ENCODE measurements at places on chromosomes 6 and 20.

DNA sequence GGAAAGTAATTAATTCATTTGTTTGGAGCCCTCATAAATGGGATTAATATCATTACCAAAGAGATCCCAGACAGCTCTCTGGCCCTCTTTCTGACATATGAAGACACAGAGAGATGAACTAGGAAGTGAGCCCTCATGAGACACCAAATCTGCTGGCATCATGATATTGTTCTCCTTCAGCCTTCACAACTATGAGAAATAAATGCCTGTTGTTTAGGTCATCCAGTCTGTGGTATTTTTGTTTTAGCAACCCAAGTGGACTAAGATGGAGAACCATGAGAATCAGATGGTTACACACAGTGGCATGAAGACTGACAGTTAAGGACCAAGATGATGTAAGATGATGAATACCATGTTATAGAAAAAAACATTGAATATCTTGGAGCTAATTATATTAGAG lies 16.9 kb upstream of the HBS1L start:
- DNase-seq: no peak

DNA sequence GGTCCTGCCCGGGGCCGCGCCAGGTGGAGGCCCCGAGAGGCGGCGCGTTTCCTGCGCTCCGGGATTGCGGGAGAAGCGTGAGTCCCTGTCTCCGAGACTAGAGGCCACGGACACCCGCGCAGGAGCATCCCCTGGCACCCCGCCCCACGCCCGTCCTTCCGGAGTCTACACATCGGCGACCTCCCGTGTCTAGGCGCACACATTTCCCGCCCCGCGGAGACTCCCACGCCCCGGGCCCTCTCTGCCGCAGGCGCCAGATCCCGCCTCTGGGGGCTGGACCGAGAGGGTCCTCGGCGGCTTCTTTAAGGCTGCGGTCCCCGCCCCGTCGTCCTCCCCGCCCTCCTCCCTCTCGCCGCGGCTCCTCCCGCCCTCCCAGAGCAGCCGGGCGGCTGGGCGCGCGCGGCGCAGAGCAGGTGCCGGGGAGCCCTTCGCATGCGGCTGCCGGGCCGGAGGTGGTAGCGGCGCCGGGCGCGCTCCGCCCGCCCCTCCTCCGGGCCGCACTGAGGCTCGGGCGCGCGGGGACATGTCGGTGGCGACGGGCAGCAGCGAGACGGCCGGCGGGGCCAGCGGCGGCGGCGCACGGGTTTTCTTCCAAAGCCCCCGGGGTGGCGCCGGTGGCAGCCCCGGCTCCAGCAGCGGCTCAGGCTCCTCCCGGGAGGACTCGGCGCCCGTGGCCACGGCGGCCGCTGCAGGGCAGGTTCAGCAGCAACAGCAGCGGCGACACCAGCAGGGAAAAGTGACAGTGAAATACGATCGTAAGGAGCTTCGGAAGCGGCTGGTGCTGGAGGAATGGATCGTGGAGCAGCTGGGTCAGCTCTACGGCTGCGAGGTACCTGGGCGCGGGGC lies at the start of gene PPP1R14C:
Gene PPP1R14C, plus strand, starts transcription at position 375 of the 846 bp plus-strand sequence. Its CDS starts 149 bp downstream, at position 524.
- DNase-seq: no peak

DNA sequence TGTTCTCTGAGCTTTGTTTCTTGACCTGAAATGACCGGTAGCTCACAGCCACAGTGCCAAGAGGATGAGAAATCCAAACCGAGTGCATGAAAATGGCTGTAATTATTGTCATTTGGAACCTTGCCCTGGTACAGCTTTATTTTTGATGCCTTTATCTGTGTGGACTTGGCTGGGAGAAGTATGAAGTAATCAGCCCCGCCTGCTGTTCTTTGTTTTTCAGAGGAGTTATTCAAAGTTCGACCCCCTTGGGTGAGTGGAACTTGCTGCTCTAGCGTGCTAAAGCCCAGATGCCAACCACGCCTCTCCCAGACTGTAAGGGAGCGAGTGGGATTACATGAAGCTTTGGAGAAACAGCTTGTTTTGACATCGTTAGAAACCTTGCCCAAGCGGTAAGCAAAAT lies 48.3 kb downstream of the ECT2L start:
- DNase-seq: peak; percentile 67

- no peak for DNase-seq
These were observed 436.1 kb upstream of the FLRT3 start for GRCh38 chr20:14773486-14773885.

DNA sequence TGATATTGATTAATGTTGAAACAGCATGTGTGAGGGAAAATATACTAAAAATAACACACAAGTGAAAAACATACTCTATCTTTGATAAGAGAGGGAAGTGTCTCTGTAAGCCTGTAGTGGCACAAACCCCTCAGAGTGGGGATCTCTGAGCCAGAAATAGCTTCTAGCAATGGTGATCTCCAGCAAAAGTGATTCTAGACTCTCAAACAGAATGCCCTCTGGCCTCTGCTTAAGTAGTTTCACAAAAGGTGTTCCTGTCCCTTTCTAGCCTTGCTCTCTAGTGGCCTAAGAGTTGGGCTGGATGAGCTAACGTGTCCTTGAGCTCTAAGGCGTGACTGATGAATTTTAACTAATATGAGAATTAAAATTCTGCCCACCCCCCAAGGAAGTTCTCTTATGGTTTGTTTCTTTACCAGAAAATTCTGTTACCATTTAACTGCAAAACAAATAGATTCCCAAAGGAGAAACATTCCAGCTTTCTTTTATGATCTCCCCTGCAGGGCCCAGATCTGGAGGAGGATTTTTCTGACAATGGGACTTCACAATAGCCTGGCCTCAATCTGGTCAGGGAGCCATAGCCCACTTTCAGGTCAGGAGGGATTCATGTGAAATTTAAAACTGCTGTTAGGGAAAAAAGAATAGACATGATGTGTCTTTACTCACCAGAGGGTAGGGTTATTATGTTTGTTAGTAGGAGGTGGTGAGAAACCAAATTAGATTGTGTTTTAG lies 182.5 kb upstream of the LAMP5 start:
- DNase-seq: no peak

DNA sequence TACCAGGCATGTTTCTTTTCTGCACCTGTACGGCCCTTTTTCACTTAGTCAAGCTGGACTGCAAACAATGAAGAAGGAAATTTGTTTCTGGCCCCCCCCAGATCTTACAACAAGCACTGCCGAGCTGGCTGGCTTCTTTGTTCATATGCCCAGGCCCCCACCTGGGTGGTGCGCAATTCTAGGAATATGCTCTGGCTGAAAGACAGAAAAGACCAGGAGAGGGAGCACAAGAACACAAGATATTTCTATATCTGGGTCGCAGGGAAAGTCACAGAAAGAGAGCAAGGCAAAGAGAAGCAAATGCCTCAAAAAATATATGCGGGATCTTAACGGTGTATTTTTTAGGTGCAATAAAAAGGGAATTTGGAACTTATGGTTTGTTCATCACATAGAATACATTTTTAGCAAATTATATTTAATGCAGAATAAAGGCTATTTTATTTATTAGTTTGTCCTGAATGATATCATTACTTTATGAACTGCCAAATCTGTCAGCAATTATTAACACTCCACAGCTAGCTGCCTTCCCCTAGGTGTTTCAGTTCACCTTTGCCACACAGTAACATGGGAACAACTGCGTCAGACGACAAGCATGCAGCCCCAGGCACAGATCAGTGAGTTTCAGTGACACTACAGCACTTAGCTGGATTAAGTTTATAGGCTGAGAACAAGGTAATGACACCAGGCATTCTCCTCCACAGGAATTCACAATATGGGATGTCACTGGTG lies 76.5 kb downstream of the GJA10 start:
- peak; percentile 8 for DNase-seq

GRCh38 chr6:124854338-124854922 lies 107.8 kb upstream of the RNF217 start:
- no peak for DNase-seq

DNA sequence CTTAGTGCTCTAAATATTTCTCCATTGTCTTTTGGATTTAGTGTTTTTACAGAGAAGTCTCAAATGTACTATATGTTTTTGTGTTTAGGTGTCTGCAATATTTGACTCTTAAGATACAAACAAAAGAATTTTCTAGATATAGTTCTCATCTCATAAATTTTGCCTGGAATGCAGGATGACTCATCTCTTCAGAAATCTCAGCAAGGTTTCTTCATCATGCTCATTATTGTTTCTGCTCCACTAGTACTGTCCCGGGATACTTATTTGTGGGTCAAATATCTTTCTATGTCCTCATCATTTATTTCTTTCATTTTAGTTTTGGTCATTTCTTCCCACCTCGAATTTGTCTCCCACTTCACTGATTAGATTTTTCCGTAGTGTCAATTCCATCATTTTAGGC lies 9.5 kb downstream of the AHI1 start:
- no peak for DNase-seq

DNA sequence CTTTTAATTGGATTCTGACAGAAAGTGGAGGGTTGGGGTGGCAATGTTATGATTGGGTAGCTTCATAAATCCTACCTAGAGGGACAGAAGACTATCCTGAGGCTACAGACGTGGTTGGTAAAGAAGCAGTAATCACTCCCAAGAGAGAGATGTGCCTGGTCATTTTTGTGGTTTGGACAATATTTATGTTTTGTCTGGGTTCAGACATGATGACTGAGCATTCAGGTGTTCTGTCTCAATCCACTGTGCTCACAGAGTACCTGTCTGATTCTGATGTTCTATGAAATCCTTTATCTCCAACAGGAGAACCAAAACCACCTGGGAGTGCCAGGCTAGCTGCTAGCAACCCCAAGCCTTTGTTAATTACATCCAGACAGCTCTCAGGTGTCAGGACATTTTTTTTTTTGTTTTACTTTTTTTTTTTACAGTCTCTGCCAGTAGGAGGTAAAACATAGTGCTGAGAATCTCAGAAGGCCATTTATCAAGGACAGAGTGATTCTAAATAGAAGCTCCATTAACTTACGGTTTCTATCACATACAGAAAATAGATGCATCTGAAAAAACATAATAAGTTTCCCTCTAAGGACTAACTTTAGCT lies 1.6 kb upstream of the HLA-DQA1 start:
- no peak for DNase-seq

- DNase-seq: no peak
These were observed 438.1 kb upstream of the AGPAT4 start for GRCh38 chr6:161711938-161712337.

- DNase-seq: no peak
These were observed 106.4 kb downstream of the GMPR start for GRCh38 chr6:16344756-16345155.

- DNase-seq: no peak
These were observed 77.0 kb upstream of the MLN start for GRCh38 chr6:33880766-33881165.

- DNase-seq: peak; percentile 78
These were observed 20.4 kb downstream of the WFDC3 start for GRCh38 chr20:45771182-45771759.

DNA sequence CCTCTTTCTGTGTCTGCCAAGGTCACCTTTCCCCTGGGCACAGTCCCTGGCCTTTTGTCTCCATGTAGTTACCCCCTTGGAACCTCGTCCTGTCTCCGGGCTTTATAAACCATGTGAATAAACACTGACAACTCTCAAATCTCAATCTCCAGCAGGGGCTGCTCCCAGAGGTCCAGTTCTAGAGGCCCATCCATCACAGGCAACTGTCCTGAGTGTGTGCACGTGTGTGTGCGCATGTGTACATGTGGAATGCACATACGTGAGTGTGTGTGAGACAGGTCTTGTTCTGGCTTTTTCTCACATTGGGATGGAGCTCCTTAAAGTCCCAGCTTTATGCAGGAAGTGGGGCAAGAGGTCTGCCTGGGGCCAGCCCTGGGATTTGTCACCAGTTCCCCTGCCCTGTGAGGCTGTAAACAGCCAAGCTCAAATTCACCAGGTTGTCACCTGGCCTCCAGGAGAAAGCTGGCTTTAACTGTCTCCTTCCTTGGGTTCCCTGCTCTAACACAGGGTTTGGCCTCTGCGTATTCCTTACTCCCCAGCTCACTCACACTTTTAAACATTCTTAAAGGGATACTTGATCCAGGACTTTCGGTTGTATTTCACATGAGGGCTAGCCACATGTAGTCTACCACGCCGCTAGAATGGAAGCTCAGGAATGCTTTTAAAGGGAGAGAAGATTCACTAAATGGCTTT lies 42.7 kb downstream of the RAMACL start:
- DNase-seq: no peak

DNA sequence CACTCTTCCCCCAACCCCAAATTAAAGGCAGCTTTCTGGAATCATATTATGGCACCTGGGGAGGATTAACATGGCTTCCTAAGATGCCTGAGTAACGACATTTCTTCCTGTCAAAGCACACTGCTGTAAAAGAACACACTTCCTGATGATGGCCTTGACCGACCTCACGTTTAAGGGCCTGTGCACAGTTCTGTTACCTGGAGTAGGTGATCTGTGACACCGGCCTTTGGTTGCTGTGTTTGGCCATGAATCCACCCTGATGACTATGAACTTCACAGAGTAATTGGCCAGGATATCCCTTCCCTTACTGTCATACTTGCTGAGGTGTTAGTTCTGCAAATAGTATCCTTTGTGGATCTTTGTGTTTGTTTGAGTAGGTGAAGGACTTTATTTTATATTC lies 45.8 kb downstream of the PLCB4 start:
- no peak for DNase-seq

- DNase-seq: no peak
These were observed 34.1 kb upstream of the TMEM14A start for GRCh38 chr6:52636830-52637229.

DNA sequence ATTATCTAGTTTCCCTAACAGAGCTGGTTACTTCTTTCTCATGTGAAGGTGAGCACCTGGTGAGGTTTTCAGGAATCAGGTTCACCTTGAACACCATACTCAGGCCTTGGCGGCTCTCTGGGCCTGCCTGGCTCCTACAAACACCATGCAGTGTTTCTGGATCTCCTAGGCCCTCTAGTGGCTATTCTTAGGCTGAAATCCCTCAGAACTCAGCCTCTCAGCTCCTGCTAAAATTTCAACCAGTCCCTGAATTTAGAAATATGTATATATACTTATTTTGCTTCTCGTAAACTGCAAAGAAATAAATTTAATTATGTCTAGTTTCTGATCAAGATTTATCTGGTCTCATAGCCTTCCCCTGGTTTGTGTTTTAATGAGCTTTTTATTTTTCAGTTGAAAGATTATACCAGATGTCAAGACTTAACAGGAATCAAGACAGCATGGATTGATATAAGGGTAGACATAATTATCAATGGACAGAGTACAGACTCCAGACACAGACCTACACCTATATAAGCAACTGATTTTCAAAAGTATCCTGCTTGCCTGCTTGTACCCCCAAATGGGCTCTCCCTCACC lies 55.9 kb downstream of the ANKEF1 start:
- peak; percentile 44 for DNase-seq

GRCh38 chr6:121055572-121056163 lies 278.6 kb downstream of the TBC1D32 start:
- DNase-seq: no peak

Measured in ovary (tissue), 10 donors.